ENCODE measurements at places on chromosomes 7 and 10. TPM values are rescaled to one million over a fixed set of nuclear protein-coding genes. Genes with fewer than 3 reads are reported as not detected.

Gene INMT
- 137 TPM for total RNA-seq

Gene KLF14
- total RNA-seq, result not detected

Gene SLC25A28
- total RNA-seq, result 53.3 TPM

Gene ORC5
- 13.8 TPM for total RNA-seq

Gene NODAL
- 0.27 TPM for total RNA-seq

Gene CALHM3
- not detected for total RNA-seq

Gene GRM3
- total RNA-seq, result not detected

Gene KCNMA1
- 168 TPM for total RNA-seq

Gene HGF
- 12.6 TPM for total RNA-seq

Gene EBF3
- 4.6 TPM for total RNA-seq

Gene MYL10
- not detected for total RNA-seq

Gene MALSU1
- total RNA-seq, result 18.1 TPM

Gene ATRNL1
- 24.6 TPM for total RNA-seq

Gene UNCX
- not detected for total RNA-seq

Gene ADRA2A
- 6.9 TPM for total RNA-seq

Gene PMS2
- 8.4 TPM for total RNA-seq

Gene CASP2
- 13.4 TPM for total RNA-seq

Gene NANOS1
- 1.4 TPM for total RNA-seq

Gene MYO3A
- total RNA-seq, result under 0.01 TPM

Gene VGF
- total RNA-seq, result not detected

Gene ICA1
- 9.9 TPM for total RNA-seq

Gene NEUROD6
- total RNA-seq, result not detected

Gene TRUB1
- total RNA-seq, result 9.5 TPM

Gene FANK1
- not detected for total RNA-seq

Gene MRPS16
- 41.2 TPM for total RNA-seq

Gene MKLN1
- 82.4 TPM for total RNA-seq

Gene NPC1L1
- total RNA-seq, result 0.85 TPM

Gene ACTA2
- 4,797 TPM for total RNA-seq

Gene TMEM270
- total RNA-seq, result not detected

Gene CCDC172
- total RNA-seq, result not detected

Gene SAP25
- total RNA-seq, result 1.1 TPM

Gene AGMO
- total RNA-seq, result 0.85 TPM

Gene CFAP69
- total RNA-seq, result 14.0 TPM

Gene LGI1
- total RNA-seq, result not detected

Gene PAX2
- not detected for total RNA-seq

Gene NAT16
- total RNA-seq, result not detected

Gene AOC1
- total RNA-seq, result not detected

Gene TDRD1
- total RNA-seq, result not detected

Gene EN2
- 0.27 TPM for total RNA-seq

Gene CLDN3
- total RNA-seq, result not detected

Gene GPR146
- 20.3 TPM for total RNA-seq

Gene ANXA11
- 198 TPM for total RNA-seq
